ENCODE measurements at places on chromosomes 2 and 18. TPM values are rescaled to one million over a fixed set of nuclear protein-coding genes. Genes with fewer than 3 reads are reported as not detected.

FTCDNL1 gene
- total RNA-seq: 2.1 TPM

SPEG gene
- 7.9 TPM for total RNA-seq

CDKL4 gene
- total RNA-seq: 11.8 TPM

PFN4 gene
- 0.28 TPM for total RNA-seq

PROKR1 gene
- not detected for total RNA-seq

DNER gene
- under 0.01 TPM for total RNA-seq

TXNDC2 gene
- not detected for total RNA-seq

UCN gene
- 1.1 TPM for total RNA-seq

ITGA6 gene
- 22.6 TPM for total RNA-seq

RBKS gene
- 2.3 TPM for total RNA-seq

AGPS gene
- 48.2 TPM for total RNA-seq

PUM2 gene
- total RNA-seq: 34.9 TPM

CYP27C1 gene
- total RNA-seq: not detected

RGPD3 gene
- total RNA-seq: 0.85 TPM

SERPINB10 gene
- total RNA-seq: not detected

VWA3B gene
- total RNA-seq: not detected

ACVR2A gene
- total RNA-seq: 7.3 TPM

RTP5 gene
- total RNA-seq: not detected

CPO gene
- under 0.01 TPM for total RNA-seq

SRD5A2 gene
- total RNA-seq: not detected

OBSL1 gene
- total RNA-seq: 26.6 TPM

DNAJC5G gene
- total RNA-seq: not detected

CLEC4F gene
- not detected for total RNA-seq

CCDC85A gene
- total RNA-seq: 5.4 TPM

GDF7 gene
- total RNA-seq: 0.28 TPM

IL1B gene
- 229 TPM for total RNA-seq

TACR1 gene
- 0.56 TPM for total RNA-seq

WNT6 gene
- total RNA-seq: not detected

NMUR1 gene
- under 0.01 TPM for total RNA-seq

ATP6V1C2 gene
- total RNA-seq: under 0.01 TPM

NGEF gene
- total RNA-seq: 1.9 TPM

SCN7A gene
- under 0.01 TPM for total RNA-seq

ATP8B1 gene
- total RNA-seq: 86.8 TPM

CYS1 gene
- 0.58 TPM for total RNA-seq

ABCB11 gene
- total RNA-seq: not detected
